Caco-2 (cell line): ENCODE measurements at places on chromosomes 3 and 15. TPM values are rescaled to one million over a fixed set of nuclear protein-coding genes. Genes with fewer than 3 reads are reported as not detected.

ISL2 gene
- total RNA-seq = 11.0 TPM in 2 replicates

IL17RB gene
- 27.5 and 30.0 TPM in 2 replicates for total RNA-seq

GRCh38 chr15:51751697-51752683 is 593 bp downstream of the TMOD2 start:
- DNase-seq = peak; percentile 39

RUVBL1 gene
- total RNA-seq = 53.3 and 56.4 TPM in 2 replicates

GRCh38 chr3:103712320-103713008 is 1277.6 kb downstream of the ZPLD1 start:
- no peak for DNase-seq

DNA sequence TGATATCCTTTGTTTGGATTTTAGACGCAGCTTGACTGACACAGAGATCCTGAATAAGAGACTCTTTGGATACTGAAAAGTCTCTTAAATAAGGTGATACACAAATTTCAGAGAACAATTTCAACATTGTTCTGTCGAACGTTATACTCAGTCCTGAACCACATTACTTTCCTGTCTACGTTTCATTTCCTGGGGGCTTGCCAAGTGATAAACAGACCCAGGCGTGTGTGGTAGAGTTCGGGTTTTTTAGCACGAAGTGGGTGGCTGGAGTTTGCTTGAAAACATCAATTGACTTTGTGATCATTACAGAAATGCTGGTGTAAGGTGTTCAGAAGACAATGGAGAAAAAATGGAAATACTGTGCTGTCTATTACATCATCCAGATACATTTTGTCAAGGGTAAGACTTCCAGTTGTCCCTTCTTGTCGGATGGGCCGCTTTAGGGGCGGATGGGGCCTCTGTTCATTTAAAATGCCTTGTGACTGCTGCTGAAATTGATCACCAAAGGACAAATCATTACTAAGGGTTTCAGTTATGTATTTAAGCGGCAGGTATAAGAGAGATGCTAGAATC is at the start of gene CD96:
CD96 (plus strand) TSS at position 287 of the 573 bp plus-strand sequence; CDS start at position 339, 52 bp downstream.
- DNase-seq = no peak

DNA sequence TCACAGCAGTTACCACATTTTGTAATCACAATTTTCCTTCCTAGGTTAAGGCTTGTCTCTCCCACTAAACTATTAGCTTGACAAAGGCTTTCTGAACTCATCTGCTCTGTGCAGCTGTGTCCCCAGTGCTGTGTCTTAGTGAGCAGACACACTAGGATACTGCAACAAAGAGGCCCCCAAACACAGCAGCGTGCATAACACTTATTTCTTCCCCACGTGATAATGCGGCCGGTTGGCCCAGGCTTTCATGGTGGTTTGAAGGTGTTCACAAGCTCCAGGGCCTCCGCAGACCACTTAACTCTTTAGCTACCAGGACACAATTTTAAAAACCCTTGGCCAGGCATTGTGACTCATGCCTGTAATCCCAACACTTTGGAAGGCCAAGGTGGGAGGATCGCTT is 2.2 kb upstream of the HDAC11 start:
- DNase-seq = no peak

DNA sequence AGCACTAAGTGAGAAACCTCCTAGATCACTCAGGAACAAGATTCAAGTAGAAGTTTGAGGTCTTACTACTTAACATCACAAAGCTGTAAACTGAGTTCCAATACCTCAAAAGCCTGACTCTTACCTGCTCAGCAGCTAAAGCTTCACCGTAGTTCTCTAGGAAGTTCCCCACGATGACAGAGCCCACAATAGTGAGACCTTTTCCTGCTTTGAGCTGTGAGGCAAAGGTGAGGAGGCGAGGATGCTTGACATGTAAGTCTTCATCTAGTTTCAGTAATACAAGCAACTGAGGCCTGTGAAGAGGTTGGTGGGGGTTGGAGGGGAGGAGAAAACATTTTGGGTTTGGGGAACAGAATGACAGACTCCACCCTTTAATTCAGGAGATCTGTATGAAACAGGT is 15.7 kb downstream of the EMC4 start:
- no peak for DNase-seq

- DNase-seq = no peak
Observed at GRCh38 chr3:128472449-128473179, 5.9 kb upstream of the DNAJB8 start.

BCL6 gene
- 35.8 and 40.4 TPM in 2 replicates for total RNA-seq

DNA sequence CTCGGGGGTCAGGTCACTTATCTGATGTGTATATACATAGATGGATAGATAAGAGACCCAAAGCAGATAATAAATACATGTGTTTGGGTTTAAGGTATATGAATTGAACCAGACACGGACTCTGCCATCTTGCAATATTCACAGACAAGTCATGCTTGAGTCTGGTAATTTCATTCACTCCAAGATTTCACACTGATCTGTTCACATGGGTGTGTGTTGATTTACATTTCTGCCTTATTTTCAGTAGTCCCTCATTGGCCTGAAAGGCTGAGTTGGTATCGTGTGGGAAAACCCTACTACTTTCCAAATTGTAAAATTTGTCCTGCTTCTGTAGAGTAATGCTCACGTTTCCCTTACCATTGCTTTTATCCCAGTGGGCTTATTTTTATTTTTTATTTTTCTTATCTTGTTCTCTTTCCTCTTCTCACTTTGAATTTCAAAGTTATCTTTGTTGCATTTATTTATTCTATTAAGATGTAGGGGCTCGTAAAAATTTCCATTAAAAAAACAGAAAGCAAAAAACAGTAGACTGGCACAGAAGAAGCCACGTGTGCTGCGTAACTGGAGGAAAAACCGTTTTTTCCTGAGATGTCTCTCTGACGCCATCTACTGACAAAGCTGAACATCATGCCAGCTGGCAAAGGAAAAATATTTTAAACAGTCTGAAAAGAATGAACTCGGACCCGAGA is 10.8 kb upstream of the MFSD1 start:
- peak; percentile 58 for DNase-seq

DNA sequence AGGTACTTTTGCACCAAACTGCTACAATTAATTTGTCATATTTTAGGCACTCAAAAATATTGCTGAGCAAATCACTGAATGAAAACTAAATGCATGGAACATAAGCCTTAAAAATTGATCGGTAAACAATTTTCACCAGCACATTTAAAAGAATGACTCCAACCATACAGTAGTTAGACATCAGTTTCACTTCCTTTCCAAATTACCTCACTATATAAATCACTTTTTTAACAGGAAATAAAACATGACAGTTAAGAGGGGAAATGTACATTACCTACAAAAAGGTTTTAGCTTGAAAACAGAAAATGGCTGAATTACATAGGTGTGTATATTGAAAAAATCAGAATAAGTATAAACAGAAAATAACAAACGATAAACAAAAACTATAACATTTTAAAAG is 108.4 kb downstream of the SERPINI1 start:
- DNase-seq = no peak

DNA sequence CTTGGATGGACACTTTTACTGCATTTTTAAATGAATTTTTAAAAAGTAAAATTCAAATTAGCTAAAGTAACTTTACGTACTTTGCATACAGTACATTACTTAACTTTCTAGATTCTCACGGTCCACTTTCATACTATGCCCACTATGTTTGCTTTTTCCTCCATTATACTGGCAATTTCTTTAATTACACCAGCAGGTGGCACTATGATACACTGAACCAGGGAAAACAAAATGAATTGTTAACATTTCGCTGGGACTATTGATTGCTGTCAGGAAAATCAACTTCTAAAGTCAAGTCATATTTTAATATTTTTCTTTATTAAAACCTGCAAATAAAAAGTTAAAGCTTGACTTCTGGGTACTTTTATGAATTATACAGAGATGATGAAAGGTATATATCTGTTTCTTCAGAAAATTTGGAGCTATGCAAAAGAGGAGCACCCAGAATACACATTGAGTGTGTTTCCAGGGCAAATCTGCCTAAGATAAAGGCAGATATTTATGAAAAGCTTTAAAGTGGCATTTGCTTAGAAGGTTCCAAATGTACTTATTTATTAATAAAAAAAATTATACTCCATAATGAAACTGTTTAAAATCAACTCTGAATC is 21.8 kb upstream of the POU1F1 start:
- no peak for DNase-seq

DNA sequence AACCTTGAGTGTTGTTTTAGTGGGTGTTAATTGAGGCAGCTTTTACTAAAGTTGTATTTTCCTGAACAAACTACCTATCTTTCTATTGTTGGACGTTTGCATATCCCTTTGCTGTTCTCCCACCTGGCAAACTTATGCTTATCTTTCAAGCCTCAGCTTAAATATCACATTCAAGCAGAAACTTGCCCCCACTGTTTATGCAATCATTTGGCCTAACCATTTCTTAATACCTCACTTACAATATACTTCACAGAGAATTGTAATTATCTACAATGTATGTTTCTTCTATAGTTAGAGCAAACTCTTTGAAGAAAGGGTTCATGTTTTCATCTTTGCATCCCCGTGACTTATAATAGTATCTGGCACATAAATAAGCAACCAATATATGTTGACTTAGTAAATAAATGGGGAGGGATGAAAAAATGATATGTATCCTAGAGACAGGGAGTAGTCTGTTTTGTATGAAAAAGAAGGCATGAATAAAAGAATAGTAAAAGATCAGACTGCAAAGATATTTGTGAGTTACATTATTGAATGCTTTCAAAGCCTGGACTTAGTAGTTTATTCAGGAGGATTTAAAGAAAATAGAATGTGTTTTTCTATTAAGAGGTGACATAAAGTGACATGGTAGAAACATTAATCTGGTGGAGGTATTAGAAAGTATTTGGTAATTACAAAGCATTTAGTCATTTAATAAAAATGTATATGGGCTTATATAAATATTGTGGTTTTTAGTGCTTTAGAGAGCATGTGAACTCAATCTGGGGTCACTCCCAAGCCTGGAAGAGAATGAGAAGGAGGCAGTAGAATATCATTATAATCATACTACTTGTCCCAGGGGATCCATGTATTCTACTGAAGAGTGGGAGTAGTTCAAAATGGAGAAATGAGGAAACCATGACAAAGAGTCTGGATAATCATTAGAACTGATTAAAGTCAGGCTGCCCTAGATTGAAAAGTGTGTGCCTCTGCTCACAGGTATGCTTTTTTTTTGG is 60.0 kb upstream of the DCBLD2 start:
- DNase-seq = no peak

- no peak for DNase-seq
Observed at GRCh38 chr15:77717333-77717990, 84.8 kb upstream of the LINGO1 start.

DNA sequence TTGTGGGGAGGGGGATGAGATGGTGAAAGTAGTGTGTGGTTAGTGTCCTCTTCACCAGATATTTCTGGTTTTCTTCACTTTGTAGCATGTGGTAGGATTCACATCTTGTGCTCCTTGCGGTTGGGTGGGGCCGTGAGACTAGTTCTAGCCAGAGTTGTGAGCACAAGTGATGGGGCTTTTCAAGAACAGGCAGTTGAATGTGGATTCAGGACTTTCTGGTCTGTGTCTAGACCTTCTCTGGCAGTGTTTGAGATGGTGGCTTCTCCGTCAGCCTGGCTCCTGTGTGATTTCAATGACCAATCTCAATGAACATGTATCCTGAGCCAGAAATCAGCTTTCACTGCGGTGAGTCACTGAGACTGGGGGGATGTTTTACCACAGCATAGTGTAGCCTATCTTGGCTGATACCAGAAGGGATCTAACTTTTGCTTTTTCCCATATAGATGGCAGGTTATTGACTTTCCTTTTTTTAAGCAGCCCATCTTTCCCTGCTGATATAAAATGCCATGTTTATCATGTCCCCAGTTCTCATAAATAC is 82.6 kb downstream of the RPLP1 start:
- DNase-seq = peak; percentile 1

NPAP1 gene
- not detected in 2 replicates for total RNA-seq

GRCh38 chr15:62942428-62942827 is 100.1 kb upstream of the TPM1 start:
- no peak for DNase-seq

- DNase-seq = peak; percentile 41
Observed at GRCh38 chr3:185824051-185825005, 514 bp downstream of the IGF2BP2 start.

DNA sequence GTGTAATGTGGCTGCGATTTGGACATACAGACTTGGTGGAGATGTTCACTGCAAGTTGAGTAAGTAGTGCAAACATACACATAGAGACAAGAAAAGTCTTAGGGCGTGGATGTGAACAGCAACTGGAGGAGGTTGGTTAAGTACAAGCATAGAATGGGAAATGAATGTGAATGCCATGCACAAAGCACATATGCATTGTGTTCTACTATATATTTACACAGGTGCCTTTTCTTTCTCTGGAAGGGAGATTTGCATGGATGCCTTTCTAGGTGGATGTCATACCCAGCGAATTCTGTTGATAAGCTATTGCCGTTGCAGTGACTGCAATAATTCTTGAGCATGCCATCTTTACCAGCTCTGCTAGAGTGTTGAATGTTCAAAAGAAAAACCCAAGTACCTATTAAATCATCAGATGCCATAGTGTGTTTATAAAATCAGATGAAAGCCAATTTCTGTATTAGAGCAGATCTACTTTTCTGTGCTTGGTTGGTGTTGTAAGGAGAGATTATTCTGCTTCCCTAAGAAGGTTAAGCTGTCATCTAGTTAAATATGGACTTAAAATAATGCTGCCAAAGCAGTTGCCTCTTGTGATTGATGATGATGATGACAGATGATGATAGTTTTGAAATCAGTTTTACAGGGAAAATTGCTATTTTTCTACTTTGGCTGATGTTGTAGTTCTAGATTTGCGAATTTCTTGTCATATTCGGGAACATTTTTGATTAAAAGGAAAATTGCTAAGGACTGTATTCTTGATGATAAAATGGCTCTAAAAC is 148.4 kb downstream of the CNTN4 start:
- DNase-seq = no peak

- no peak for DNase-seq
Observed at GRCh38 chr3:122481390-122481789, 33.3 kb downstream of the KPNA1 start.

GRCh38 chr3:126533506-126533905 is 9.6 kb downstream of the CHST13 start:
- no peak for DNase-seq

DNA sequence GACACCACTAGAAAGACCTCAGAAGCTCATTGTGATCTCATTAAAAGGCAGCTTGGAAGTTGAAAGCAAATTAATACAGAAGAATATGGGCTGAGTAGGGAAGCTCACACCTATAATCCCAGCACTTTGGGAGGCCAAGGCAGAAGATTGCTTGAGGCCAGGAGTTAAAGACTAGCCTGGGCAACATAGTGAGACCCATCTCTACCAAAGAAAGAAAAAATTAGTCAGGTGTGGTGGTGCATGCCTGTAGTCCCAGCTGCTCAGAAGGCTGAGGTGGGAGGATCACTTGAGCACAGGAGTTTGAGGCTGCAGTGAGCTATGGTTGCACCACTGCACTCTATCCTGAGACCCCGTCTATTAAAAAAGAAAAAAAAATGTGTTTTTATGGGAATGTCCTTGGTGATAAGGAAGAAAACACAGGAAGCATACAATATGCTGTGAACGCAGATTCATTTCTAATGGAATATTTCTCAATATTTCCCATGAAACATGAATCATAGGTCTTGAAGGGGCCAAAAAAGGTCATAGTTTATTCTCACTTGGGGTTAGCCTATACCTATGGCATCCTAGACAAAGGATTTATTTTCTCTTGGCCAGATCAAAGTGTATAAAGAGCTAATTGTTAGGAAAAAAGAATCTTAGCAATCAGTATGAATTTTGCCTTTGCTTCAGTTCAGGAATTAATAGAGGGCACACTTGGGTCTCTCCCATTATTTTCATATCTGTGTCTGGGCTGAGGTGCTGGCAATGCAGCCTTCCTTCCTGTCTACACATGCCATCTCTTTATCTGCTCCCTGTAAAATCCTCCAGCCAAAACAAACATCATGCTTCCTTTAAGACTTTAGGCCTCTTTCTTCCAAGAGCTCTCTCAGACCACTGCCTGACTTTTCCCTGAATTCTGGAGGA is 98.2 kb downstream of the FNDC3B start:
- no peak for DNase-seq

- no peak for DNase-seq
Observed at GRCh38 chr3:10556312-10556711, 50.9 kb upstream of the ATP2B2 start.
